Stimulated activated CD8-positive, alpha-beta memory T cell treated with anti-CD3 and anti-CD28 coated beads, Interleukin-15, amount 100 ng/mL, for 4 hours (primary cell): ENCODE measurements at places on chromosomes 4 and X.

GRCh38 chr4:52407545-52407944, 251.6 kb downstream of the USP46 start:
- DNase-seq: no peak

GRCh38 chr4:8778291-8778690, 93.3 kb downstream of the HMX1 start:
- DNase-seq: no peak

DNA sequence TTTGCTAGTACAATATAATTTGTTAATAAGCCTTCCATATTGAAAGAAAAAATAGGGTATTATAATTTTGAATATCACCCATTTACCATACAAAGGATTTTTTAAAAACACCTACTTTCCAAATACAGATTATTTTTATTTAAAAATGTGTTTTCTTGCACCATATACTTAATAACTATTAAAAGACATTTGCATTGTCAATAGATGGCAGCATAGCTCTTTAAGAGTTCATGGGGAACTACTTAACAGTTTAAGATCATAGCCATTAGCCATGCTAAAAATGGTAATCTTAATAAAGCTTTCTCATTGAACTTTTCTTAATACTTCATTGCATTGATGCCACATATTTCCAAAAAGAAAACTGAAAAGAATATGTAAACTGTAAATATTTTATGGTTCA, 1995.9 kb downstream of the C4orf33 start:
- DNase-seq: no peak

DNA sequence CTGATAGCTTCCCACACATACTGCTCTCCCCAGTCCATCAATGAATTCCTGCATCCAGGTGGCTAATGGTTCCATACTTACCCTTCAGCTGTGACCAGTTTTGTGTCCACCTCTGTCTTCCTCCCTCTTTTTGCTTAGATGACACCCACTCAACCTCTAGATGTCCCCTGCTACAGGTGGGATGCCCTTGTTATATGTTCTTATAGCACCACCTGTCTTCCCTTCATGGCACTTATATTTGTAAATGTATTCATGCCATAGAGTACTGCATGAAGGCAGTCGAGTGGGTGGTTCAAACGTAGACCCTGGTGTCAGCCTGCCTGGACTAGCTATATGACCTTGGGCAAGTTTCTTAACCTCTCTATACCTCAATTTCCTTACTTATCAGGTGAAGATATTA, 6.5 kb upstream of the USP46 start:
- no peak for DNase-seq

DNA sequence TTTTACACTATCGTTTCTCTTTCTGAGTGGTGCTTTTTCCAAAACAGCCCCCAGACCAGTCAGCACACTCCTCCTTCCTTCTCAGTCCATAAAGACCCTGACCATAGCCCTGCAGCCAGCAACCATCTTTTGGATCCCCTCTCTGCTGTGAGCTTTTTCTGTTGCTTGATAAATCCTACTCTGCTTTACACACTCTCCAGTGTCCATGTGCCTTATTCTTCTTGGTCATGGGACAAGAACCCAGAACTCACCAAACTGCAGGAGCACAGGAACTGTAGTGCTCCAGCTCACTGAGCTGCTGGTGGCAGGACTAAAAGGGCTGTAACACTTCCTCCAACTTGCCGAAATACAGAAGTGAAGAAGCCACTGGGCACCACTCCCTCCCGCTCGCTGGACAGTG, 32.5 kb downstream of the COX18 start:
- no peak for DNase-seq

DNA sequence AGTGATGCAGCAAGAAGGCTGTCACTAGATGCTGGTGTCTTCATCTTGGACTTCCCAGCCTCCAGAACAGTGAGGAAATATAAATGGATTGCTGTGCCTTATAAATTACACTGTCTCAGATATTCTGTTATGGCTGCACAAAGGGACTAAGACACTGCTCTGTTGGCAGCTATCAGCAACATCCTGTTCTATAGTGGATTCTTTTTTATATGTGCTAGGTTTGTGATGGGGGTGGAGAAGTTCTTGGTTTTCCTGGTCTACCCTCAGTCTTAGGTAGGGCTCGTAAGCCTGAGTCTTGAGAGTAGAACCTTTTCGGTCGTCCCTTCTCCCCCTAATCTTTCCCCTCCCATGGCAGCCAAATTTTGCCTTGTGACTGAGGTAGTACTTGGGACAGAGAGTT, 17.3 kb downstream of the STIM2 start:
- no peak for DNase-seq

DNA sequence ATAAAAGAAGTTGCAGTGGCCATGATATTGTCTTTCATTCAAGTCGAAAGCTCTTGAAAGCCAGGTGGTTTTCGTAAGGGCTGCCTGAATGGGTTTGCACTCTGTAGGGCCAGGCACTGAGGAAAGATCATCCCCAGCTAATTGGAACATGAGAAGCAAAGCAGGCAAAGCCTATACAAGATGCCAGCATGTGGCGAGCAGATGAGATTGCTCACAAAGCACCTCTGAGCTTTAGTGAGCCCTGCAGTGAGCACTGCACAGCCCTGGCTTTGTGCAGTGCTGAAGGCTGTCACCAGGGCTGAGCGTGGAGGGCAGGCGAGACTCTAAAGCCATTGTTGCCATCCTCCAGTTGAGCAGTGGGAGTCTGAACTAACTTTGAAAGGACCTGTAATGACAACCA, 53.8 kb downstream of the HADH start:
- no peak for DNase-seq

DNA sequence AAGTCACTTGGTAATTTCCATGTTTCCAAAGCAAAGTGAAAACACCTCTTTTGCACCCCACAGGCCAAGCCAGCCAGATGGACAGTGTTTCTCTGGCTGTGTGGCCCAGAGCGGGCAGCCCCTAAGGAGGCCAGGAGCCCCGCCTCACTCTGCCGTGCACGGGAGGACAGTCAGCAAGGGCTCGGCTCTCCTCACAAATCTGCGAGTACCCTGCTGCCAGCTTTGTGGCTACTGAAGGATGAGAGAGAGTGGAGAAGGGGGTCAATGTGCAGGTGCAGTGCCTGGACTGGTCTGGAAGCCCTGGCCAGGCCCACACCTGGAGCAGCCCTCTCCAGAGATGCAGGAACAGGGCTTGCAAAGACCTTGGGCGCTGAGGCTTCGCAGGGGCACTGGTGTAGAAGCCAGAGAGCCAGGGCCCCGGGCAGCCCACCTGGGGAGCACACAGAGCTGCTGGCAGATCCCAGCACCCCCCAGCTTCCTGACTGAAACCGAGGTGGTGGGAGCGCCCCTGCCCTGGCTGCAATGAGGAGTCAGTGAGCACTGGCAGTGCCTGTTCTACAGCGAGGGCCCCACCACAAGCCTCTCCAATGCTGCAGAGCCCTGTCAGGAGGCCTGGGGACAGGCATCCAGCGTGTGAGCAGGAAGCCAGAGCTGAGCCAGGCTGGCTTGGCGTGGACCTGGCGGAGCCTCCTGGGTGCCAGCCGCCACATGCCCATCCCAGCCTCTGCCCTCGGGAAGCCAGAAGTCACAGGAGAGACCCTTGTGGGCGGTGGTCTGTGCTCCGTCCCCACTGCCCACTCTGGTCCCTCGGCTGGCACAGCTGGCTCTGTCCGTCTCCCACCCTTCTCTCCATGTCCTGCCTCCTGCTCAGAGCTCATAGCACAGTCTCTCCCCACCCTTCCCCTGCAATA, 3.9 kb downstream of the SPON2 start:
- DNase-seq: no peak

DNA sequence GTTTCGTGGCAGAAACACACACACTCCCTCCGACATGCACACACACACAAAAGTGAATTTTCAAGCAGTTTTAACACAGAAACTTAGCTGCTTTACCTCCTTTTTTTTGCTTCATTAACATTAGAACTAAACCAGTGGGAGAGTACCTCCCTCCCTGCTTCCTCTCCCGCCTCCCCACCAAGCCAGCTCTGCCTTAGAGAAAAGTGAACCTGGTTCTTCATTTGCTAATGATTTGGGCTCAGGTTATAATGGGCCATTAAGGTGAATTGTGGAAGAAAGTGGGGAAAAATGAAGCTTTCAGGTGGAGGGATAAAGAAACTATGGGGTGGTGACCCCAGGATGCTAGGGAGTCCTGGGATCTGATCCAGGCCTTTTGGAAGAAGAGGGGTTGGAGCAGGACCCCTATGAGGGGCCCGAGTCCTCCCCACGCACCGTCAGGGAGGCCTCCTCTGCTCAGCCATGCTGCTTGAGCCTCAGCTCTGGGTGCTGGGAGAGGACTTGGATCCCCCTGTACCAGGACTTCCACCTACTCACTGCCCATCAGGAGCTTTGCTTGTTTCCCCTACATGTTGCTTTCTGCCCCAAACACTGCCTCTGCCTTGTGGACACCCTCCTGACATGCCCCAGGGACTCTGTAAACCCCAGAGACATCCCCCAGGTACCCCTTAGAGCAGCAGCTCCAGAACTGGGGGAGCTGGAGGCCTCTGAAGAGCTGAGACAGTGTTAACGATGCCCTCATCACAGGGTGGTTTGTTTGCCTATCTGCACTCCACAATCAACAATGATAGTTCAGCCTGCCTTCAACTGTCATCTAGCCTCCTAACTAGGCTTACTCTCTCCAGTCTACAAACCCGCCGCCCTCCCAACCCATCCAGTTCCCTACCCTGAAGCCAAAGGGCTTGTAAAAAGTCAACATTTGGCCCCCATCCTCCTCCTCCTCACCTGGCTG, 6.5 kb upstream of the JADE1 start:
- DNase-seq: no peak

DNA sequence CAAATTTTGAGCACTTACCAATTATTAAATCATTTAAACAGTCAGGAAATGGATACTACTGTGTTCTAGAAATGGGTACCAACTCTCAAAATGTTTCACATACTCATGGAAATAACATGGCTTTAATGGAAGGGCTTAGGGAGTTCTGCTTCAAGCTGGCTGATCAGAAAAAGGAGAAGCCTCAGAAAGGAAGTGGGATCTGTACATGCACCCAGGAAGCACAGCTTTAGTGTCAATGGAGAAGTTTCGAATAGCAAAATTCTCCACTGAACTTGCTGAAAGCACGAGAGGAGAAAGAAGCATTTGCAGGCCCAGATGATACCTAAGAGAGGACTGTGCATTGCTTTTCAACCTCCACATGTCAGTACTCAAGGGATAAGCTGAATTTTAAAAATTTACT, 11.1 kb upstream of the HS3ST1 start:
- DNase-seq: no peak

DNA sequence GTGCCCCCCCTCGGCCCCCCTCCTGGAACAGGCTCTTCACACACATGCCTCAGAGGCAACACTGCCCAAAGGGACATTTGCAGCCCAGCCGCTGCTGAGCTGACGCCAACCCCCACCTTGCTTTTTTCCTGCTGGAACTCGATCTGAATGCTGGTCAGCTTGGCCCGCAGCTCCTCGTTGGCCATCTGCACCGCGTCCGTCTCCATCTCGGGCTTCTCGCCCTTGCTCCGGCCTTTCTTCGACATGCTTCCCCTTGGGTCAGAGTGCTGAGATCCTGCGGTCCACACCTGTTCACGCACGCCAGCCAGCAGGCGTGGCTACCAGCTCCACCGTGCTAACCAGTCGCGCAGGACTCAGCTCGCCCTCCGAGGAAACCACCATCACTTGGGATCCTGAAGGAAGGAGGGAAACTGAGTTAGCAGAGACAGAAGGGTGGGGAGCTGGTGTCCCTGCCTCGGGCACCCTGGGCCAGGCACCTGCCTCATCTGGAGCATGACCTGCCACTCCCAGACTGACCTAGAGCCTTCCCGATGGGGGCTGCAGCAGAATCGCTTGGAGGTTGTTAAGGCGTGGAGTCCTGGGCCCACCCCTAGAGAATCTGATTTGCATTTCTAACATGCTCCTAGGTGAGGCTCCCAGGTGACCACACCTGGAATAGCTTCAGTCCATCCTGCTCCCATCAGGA, 87.6 kb downstream of the JAKMIP1 start:
- no peak for DNase-seq

- no peak for DNase-seq
These were observed 16.9 kb upstream of the ZIC3 start for GRCh38 chrX:137549073-137549472.

DNA sequence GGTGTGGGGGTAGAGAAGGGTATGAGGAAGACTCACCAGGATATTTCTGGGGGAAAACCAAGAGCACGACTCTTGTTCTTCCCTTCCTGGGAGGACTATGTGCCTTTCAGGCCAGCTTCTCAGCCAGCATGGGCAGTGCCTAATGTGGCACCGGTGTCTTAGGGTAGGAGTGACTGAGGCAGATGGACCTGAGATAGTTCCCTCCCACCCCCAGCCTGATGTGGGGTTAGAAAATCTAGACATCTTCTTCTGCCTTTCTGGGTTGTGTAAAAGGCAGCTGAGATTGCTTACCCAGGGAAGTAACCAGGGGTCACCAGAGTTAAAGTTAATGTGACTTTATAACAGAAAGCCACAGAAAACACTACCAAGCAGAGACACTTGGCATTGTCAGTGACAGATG, 127.3 kb downstream of the TMA16 start:
- no peak for DNase-seq

DNA sequence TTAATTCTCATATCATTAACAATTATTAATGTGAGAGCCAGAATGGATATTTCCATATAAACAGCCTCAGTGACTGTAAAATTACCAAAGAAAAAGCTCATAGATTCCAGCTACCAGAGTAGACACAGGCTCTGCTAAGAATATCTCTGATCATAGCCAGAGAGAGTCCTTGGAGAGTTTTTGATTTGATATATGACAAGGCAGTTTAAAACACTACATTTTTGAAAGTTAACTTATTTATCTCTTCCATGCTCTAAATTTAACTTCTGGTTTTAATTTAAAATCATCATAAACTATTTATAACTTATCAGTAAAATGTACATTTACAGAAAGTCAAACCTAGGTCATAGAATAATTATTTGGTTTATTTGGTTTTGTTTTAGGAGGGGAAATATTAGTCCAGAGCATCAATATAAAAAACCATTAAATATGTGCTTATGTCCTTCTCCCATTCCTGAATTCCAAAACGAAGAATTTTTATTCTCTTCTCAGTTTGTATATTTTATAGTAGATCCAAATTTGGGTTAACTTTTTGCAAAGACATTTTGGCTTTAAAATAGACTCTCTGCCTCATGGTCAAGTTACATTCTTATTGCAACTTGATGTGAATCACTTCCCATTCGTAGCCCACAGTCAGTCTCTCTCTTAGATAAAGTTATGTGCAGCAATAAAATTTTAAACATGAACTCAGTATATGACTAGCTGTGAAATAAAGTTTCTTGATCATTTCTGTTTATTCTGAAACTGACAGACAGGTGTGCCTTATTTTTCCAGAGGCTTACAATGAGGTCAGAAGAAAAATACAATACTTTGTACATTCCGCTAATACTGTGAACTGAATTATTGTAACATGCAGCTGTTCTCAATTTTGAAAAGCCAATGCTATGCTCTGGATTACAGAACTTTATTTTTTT, 267.1 kb downstream of the PAPSS1 start:
- DNase-seq: no peak

DNA sequence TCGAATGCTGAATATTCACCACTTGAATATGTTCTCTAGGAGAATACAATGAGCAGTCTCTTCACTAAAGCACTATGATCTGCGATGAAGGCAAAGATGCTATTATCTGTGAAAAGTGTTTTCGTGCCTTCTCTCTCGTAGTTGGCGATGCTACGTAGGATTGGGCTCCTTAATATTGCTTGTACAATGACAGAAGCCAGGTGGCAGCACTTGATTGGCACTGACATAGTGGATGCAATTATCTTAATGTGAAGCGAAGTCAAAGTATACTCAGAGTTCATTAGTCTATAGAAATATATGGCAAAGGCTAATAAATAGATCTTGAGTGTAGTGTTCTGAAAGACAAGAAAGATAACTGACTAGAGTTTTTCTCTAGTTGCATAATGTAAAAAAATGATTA, 1135.7 kb upstream of the AGA start:
- DNase-seq: no peak
